Stimulated activated CD8-positive, alpha-beta memory T cell treated with anti-CD3 and anti-CD28 coated beads, Interleukin-4, amount 100 ng/mL, for 4 hours (primary cell): ENCODE measurements at places on chromosomes 1 and 21.

GRCh38 chr1:220227393-220227792 is 44.9 kb downstream of the RAB3GAP2 start:
- no peak for DNase-seq

DNA sequence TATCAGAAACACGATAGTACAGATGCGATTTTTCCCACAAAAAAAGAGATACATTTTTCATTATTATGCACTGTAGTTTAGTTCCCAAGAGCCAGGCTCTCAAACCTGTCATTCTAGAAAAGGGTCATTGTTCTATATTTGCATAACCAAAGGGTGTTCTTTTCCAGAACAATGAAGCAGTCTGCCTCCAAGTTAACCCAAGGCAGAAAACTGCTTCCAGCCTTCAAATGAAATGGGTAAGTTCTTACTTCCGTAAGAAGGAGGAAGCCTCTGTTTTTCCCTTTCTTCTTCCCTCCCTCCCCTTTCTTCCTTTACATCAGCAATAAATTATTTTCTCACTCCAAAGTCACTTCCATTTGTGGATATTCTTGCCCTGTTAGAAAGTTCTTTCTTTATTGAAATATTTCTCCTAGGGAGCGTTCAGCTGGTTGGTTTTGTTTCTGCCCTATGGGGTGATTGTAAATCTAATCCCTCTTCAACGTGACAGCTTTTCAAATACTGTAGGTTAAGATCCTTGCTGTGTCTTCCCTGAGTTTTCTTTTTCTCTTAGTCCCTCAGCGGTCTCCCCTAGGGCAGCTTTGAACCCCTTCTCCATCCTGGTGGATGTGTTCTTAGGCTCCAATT is 77.3 kb upstream of the PTGFRN start:
- no peak for DNase-seq

- DNase-seq = no peak
Measured at GRCh38 chr21:22062472-22063139, 1064.4 kb downstream of the NCAM2 start.

DNA sequence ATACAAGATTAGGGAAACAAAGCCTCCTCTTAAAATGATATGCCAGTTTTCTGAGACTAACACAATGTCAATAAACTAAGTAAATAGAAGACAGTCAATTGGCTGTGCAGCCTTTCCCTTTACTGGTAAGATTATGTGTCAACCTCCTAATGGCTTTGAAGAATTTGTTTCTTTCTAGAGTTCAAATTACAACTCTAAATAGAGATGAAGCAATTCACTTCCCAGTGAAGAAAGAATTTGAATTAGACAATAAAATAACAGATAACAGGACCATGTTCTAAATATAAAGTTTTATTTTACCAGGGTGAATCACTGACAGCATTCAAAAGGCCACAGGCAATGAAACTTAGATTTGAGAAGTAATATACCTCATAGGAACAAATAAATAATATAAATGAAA is 680.3 kb downstream of the PLA2G4A start:
- DNase-seq = no peak

GRCh38 chr1:199691540-199691939 is 336.0 kb upstream of the NR5A2 start:
- DNase-seq = no peak

- no peak for DNase-seq
Measured at GRCh38 chr1:207274882-207275281, 46.6 kb upstream of the CD55 start.

GRCh38 chr1:69976896-69977295 is 228.5 kb downstream of the LRRC40 start:
- no peak for DNase-seq

- no peak for DNase-seq
Measured at GRCh38 chr1:59055908-59056719, 240.8 kb upstream of the FGGY start.
